HL-60 (cell line): ENCODE measurements at places on chromosomes 1 and 21.

DNA sequence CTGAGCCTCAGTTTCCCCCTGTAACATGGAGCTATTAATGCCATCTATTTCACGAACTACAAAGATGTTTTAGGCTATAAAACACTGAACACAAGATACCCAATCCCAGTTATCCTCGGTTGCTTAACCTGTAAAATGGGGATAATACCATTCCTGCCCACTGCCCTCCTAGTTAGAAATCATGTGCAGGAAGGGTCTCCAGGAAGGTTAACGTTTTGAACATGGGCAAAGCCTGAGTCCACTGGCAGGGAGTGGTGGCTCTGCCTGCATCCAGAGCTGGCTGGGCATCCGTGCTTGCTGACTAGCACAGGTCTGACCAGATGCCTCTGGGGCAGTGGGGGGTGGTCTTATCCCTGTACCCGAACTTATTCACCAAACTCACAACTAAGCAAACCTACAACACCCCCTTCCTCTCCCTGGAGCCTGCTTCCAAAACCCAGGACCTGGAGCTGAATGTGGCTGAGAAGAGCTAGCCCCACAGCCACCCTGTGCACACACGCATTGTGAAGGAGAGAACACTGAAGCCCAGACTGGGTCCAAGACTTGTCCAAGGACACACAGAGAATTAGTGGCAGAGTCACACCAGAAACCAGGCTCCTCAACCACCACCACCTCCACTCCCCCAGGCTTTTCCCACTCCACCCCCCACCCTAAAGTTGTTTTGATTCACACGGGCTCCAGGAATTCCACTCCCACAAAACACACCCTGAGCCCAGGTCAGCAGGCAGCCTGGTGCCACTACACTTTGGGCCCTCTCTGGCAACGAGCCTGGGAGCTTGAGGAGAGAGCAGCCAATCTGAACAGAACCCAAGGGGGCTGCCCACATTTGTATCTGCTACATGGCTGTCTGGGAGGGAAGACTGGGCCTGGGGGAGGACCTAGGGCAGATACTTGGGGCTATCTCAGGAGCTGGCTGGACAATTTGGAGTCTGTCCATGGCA lies 1.6 kb downstream of the E2F2 start:
- no peak for DNase-seq

DNA sequence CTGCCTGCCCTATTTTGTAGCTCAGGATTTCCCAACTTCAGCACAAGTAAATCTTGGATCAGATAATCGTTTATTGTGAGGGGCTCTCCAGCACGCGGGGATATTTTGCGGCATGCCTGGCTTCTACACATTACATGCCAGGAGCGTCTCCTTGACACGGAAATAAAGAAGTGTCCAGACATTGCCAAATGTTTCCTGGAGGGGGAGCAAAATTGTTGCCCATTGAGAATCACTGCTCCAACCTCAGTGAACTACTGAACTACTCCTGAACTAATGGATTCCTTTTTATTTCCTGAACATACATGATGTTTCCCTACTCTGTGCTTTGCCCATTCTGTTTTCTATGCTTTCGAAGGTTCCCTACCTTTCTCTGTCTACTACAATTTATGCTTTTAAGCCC lies 1359.1 kb upstream of the ADGRL2 start:
- DNase-seq: no peak

DNA sequence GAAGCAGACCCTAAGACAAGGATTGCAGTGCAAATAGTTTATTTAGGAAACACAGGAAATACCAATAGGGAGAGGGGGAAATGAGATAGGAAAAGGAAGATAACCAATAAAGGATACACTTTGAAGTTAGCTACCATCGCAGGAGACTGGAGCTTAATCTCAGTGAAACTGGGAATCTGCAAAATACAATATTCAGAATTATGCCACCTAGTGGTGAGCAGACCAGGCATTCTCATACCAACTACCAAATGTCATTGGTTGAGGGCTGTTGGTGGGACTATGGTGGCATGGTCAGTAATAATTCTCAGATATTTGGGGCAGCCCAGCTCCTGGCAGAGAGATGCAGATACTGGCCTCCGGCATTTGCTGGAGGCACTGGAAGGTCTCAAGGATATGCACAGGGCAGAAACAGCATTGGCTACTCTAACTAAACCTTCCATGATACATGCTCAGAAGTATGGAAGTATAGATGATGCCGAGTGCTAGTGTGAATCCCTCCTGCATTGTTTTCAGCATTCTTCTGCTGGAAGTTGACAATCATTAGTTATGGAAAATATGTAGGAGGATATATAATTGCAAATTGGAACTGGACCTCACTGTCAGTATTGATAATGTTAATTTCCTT lies 11.8 kb upstream of the ZFP69B start:
- DNase-seq: peak; percentile 10

GRCh38 chr1:8629241-8630091 lies 188.0 kb downstream of the RERE start:
- peak; percentile 70 for DNase-seq
